ENCODE measurements at places on chromosomes 6 and 20.

- no peak for DNase-seq
These were observed 221.8 kb upstream of the FAM83B start for GRCh38 chr6:54624779-54625178.

GRCh38 chr6:94099072-94099471 lies 679.7 kb upstream of the EPHA7 start:
- no peak for DNase-seq

DNA sequence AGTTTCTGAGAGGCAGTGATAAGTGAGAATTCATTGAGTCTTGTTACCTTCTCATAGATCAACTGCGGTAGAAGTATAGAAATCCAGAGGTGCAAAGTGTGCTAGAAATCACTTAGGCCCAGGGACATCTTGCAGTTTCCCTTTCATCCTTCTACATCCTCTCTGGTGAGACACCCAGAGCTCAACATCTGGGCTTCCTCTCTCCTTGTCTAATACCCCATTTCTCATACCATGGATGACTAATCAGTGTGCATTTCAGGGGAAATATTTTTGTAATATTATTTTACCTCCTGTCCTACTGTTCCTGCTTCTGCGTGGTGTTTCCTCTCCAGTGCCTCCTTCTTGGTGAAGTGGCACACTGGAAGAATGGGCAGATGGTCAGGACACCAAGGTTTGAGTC lies 322.4 kb downstream of the TFAP2B start:
- no peak for DNase-seq

GRCh38 chr6:148811459-148811858 lies 64.6 kb downstream of the UST start:
- no peak for DNase-seq

DNA sequence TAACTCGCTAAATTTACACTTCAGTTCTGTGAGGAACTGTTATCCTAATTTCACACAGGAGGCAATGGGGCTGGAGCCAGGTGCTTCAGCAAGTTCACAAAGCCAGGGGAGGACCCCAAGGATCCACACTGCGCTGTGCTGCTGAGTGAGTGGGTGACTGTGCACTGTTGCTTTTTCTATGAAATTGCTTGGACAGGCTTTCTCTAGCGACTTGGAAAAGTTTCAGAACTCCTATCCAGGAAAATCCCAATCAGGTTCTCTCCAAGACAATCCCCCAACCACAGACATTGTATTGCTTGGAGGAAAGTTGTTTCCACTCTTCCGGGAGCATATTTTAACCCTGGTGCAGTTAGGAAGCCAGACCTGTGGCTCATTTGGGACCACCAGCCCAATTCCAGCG lies 175.9 kb upstream of the CST7 start:
- DNase-seq, result no peak

GRCh38 chr20:3156811-3157619 lies 2.6 kb downstream of the FASTKD5 start:
- DNase-seq, result peak; percentile 49

- DNase-seq, result no peak
These were observed 659 bp downstream of the TAF4 start for GRCh38 chr20:62064770-62065673.

DNA sequence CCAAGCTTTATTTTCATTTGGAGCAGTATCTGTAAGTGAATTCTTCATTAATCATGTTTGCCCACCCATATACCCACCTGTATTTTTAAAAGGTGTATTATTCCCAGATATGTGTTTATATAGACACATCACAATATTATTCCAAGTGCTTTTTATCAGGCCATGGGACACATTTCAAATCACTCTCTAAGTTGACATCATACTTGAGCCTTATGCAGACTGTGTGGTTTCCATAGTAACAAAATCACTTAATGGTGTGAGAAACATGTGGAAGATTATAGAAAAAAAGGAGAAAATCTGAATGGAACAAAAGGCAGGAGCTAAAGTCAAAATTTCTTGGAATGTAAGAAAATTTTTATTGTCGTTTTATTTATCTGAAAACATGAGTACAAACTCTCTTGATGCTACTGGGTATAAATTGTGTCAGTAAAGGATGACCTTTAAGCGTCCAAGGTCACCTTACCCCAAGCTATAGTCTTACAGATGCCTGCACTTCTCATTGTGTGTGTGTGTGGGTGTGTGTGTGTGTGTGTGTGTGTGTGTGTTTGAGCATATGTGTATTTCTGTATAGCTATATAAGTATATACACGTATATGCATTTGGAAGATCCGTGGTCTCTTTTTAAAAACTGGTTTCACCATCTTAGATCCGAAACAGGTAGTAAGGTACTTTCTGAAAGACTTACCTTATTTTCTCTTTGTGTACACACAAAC lies 79.8 kb upstream of the CCN6 start:
- no peak for DNase-seq

Data from hematopoietic multipotent progenitor cell treated with erythropoietin and hydrocortisone succinate and interleukin-3 and kit ligand, for 8 days (in vitro differentiated cells).